ENCODE measurements at places on chromosomes 7 and 10.

GRCh38 chr7:151304856-151305255 lies 36.8 kb upstream of the NUB1 start:
- peak; percentile 69 for DNase-seq

- no peak for DNase-seq
These were observed 44.0 kb upstream of the VDAC2 start for GRCh38 chr10:75166623-75166972.

DNA sequence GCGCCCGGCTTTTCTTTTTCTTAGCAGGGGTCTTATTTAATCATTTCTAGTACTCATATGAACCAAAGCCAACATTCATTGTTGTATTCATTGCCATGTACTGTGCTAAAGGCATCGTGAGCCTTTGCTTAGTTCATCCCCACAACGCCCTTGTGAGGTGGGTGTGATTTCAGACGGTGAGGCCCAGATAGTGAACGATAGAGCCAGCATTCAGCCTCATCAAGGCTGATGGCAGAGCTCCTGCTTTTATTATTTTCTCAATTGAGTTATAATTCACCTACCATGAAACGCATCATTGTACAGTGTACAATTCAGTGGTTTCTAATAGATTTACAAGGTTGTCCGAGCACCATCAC lies 50.1 kb downstream of the HK1 start:
- DNase-seq, result no peak

- no peak for DNase-seq
These were observed 321.3 kb downstream of the PHF14 start for GRCh38 chr7:11294965-11295364.

DNA sequence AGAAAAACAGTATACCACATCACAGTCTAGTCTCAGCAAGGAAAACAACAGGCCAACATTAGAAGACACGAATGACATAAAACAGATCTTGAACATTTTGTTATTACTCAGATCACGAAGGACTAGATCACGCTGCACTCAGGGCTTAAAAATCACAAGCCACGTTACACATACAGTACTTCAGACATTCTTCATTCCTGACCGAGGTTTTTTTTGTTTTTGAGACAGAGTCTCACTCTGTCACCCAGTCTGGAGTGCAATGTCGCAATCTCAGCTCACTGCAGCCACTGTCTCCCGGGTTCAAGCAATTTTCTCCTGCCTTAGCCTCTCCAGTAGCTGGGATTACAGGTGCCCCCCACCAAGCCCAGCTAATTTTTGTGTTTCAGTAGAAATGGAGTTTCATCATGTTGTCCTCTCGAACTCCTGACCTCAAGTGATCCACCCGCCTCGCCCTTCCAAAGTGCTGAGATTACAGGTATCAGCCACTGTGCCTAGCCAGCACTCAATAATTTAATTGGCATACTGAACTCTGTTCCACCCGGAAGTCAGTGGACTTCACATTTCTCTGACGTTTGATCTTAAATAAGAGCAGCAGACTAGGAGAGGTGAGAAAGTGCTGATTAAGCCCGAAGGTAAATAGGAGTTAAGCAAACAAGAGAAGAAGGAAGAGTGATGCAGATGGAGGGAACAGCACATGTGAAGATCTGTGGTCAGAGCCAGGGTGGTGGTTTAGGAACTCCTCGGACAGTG lies 3.5 kb downstream of the AIMP2 start:
- DNase-seq, result no peak

GRCh38 chr7:2651336-2651735 lies 19.6 kb downstream of the TTYH3 start:
- DNase-seq, result no peak

- no peak for DNase-seq
These were observed 98.5 kb downstream of the ARHGAP22 start for GRCh38 chr10:48506147-48506917.

DNA sequence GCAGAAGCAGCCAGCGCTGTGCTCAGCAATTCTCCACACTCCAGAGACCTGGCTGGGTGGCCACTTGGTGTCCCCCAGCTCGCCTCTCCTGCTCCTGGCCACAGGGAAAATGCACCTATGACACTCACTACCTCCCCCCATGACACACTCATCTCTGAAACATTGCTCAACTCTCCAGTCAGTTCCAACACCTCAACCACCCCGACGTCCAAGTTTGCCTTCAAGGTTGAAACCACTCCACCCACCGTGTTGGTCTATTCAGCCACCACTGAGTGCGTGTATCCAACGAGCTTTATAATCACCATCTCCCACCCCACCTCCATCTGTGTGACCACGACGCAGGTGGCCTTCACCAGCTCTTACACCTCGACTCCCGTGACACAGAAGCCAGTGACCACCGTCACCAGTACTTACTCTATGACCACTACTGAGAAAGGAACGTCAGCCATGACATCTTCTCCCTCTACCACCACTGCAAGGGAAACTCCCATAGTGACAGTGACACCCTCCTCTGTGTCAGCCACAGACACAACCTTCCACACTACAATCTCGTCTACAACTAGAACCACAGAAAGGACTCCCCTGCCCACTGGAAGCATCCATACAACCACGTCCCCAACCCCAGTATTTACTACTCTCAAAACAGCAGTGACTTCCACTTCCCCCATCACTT lies 2.7 kb downstream of the MUC3A start:
- no peak for DNase-seq

DNA sequence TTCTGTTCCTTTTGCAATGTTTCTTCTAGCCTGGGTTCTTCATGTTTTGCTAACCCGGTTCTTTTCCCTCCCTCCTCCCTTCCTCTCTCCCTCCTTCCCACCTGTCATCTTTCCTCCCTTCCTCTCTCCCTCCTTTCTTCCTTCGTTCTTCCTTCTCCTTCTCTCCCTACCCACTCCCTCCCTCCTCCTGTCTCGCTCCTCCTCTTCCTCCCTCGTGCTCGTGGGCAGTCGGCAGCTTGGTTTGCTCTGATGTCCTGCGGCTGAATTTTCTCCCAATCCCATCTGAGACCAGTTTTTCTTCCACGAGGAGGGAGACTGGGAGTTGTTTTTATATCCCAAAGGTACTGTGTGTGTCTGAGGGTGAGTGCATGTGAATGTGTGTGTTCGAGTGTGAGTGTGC lies 43.6 kb upstream of the DIP2C start:
- no peak for DNase-seq

DNA sequence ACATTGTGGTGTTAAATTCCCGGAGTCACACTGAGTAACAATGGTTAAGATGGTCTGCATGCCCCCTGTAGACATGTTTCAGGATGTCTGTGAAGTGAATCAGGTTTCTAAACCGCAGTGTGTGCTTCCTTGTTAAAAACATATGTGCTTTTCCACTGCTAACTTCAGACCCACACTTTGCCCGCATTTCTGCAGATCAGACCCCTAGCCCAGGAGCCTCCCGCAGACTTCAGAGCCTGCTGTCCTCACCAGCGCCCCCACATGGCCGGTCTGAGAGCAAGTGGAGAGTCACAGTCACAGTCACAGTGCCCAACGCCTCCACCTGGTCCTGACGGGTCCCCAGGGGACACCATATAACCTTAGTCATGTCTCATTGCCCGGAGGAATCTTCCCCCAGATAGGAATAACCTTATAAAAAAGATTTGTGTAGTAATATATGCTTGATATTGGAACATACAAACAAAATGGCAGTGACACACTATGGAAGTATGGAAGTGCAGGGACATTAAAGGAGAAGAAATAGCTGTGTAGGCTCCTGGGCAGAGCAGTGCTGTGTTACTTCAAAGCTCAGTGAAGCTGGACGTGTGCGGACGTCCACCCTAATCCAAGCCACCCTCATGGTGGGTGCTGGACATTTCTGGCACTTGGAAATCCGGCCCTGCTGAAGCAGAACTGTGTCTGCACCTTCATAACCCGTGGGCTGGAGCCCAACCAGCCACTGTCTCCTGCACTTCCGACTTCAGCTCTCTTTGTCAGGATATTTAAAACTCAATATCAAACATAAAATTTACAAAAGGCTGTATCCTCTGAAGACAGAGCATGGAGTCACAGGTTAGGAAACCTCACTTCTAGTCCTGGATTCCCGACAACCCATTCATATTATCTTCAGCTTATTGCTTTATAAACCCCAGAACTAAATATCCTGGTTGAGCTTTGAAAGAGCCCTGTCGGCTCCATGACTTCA lies 29.0 kb downstream of the GSTO2 start:
- DNase-seq, result peak; percentile 79

- DNase-seq, result peak; percentile 89
These were observed 19.7 kb downstream of the MXI1 start for GRCh38 chr10:110226926-110227641.

DNA sequence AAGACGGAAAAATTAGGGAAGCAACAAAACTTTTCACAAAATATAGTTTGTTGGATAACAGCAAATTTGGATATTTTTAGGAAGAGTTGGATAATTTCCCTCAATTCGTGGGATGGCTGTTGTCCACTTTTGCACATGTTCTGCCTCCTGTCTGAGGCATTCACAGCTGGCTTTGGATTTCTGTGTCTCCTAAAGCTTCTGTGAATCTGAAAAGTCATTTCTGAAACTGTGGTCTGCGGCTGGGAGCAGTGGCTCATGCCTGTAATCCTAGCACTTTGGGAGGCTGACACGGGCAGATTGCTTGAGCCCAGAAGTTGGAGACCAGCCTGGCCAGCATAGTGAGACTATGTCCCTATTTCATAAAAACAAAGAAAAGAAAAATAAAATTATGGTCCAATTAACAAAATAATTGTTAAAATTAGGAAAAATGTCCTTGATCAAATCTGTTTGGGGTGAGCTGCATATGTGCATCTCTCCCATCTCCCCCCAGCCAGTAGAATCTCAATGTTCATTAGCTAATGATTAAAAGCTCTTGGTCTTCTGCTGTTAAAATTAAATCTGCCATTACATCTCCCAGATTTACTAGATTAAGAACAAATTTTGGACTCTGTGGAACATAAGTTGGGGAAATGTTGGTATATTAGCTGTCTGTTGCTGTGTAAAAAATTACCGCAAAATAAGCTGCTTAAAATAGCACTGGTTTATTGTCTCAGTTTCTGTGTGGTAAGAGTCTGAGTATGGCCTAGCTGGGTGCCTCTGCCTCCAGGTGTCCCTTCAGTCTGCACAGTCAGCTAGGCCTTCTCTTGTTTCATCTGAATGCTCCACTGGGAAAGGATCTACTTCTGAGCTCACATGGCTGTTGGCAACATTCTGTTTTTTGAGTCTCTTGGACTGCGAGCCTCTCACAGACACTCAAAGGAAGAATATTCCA lies 332.0 kb upstream of the FZD1 start:
- no peak for DNase-seq

- DNase-seq, result no peak
These were observed 94.3 kb downstream of the AUTS2 start for GRCh38 chr7:69692611-69693010.

DNA sequence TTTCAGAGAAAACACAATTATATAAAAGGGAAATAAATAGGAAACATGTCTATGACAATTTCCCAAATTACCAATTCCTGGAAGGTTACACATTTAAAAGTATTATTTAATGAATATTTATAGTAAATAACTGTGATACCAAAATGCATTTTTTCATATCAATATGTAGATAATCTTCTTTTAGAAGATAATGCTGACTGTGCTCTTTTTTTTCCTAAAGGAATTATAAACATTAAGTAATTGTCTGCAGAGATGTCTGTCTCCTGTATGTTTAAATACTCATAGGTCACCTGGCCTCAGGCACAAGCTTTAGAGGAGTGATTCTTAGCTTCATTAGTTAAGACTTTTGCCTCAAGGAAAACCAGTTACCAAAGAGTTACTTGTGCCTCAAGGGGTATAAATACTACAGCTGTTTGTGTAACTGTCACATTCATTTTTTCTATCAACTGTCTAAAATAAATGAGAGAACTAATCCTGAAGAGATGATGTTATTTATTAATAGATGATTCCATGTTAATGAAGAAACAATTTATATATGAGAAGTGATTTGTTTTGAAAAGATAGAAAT lies 77.1 kb downstream of the DNAJC1 start:
- DNase-seq, result no peak

- DNase-seq, result no peak
These were observed 21.5 kb upstream of the EPHB6 start for GRCh38 chr7:142833174-142834048.

DNA sequence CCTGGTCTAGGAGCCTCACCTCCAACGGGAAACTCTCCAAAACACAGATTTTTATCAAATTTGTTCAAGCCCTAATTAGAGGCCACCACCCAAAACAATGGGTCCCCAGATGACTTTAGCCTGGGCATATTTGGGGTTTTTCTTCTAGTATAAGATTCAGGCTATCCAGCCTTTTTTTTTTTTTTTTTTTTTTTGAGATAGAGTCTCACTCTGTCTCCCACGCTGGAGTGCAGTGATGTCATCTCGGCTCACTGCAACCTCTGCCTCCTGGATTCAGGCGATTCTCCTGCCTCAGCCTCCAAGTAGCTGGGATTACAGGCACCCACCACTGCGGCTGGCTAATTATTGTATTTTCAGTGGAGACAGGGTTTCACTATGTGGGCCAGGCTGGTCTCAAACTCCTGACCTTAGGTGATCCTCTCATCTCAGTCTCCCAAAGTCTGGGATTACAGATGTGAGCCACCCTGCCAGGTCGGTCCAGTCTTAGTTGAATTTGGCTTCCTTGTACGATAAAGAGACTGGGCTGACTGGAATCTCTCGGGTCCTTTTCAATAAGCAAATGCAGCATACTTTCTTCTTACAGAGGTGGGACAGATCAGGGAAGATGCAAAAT lies 91.4 kb upstream of the KLF6 start:
- DNase-seq, result no peak

DNA sequence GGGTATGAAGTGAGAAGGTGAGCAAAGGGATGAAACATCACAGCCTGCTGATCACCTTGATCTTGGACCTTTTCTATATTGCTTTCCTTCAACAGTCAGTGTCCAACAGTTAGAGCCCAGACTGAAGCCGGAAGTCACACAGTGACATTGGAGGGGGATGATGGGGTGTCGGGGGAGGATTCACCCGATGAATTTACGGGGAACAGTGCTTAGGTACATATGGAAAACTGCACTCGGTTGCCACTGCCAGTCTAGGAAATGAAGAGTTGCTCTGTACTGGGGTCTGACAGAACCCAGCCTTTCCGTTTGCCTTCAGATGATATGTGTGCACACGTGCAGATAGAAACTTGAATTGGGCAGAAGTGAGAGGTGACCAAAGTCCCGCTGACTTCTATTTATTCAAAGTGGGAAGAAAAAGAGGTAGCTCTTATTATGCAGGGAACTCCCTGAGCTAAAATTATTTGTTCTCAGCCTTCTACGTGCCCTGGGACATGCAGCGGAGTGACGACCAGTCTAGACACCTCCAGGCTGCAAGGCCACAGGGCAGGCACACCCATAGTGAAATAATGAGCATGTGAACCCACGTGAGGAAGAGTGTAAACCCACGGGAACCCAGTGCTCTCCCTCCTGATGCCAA lies 107.2 kb upstream of the INHBA start:
- DNase-seq, result no peak

DNA sequence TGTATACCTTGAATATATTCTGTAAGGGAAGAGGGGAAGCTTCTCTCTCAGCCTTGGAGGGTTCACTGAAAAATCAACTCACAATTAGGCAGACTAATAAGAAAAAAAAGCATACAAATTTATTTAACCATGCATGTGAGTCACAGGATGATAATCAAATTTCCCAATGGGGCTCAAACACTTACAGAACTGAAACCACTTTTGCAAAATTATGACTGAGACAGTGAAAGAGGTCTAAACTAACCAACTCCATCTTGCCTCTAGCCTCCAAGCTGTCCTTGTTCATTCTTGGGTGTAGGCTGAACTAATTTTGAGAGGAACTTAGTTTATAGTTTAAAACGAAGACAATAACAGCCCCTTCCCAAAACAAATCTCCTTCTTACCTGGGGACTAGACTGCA lies 618.3 kb upstream of the AUTS2 start:
- DNase-seq, result no peak

GRCh38 chr10:11869219-11869618 lies 46.1 kb downstream of the PROSER2 start:
- no peak for DNase-seq

All from iPS-NIHi11 (cell line).